ENCODE measurements at places on chromosomes 2 and 18.

- no peak for DNase-seq
These were observed 250.4 kb upstream of the TANK start for GRCh38 chr2:160909781-160910242.

DNA sequence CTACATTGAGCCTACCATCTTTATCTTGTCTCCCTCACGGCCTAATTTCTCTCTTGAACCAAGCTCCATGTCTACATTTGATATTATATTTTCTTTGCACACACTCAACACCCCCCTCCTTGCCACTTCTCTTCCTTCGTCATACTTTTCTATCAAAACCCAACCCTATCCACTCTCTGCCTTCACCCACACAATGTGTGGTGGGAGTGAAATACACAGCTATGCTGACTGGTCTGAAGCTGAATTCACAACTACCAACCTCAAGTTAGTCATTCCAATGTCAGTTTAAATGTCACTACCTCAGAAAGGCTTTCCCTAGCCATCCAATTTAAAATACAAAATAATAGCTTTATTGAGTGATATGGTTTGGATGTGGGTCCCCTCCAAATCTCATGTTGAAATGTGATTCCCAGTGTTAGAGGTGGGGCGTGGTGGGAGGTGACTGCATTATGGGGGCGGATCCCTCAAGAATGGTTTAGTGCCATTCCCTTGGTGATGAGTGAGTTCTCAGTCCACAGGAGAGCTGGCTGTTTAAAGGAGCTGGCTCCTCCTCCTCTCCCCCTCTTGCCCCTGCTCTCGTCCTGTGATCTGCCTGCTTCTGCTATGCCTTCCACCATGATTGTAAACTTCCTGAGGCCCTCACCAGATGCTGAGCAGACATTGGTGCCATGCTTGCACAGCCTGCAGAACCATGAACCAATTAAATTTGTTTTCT lies 112.1 kb downstream of the DTNB start:
- no peak for DNase-seq

GRCh38 chr2:134838143-134838620 lies at the start of gene ACMSD:
TSS of gene ACMSD (plus strand) at chr2:134838616. CDS start at chr2:134838683, 67 bp downstream.
- DNase-seq, result no peak

- no peak for DNase-seq
These were observed 149.2 kb upstream of the GYPC start for GRCh38 chr2:126506786-126507185.

DNA sequence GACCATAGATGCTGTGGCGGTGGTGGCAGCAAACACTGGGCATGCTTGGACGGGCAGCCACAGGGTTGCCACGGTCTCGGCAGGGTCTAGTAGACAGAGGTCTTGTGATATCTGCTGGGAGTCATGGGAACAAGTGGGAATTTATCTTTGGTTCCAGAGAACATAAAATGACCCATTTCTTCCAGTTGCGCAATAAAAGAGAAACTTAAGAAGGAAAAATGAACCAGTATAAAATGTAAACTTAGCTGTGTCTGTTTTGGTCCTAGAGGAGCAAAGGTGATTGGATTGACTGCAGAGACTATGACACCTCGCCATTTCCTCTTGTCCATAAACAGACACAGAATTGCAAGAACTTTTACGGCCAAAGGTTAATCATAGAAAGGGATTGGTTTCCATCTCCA lies 132.6 kb upstream of the RBBP8 start:
- DNase-seq, result no peak
